HEK293T (cell line): ENCODE measurements at places on chromosomes 4 and X.
A peak's percentile ranks its signal among the peaks of the same experiment; 100 is the strongest.

GRCh38 chr4:96009427-96010119 is 169.7 kb downstream of the PDHA2 start:
- DNase-seq: no peak

DNA sequence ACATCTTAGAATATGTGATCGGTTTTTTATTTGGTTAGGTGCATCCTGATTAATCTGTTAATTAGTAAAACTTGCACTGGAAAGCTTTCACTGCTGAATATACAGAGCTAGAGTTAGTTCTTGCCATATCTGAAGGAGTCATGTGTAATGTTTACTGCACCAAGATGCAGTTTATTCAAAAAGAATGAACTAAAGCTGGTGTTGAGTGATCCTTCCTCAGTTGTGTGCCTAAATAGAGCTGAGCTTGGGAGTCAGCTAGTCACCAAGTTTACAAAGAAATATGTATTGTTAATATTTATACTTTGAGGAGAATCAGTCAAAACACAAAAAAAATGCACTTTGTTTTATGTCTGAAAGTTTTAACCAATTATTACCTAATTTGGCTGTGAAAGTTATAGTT is 54.1 kb upstream of the FHDC1 start:
- DNase-seq: no peak

GRCh38 chr4:139767168-139767567 is 101.5 kb downstream of the MGST2 start:
- DNase-seq: no peak

- no peak for DNase-seq
These were observed 828.3 kb downstream of the TECRL start for GRCh38 chr4:63580796-63581475.

DNA sequence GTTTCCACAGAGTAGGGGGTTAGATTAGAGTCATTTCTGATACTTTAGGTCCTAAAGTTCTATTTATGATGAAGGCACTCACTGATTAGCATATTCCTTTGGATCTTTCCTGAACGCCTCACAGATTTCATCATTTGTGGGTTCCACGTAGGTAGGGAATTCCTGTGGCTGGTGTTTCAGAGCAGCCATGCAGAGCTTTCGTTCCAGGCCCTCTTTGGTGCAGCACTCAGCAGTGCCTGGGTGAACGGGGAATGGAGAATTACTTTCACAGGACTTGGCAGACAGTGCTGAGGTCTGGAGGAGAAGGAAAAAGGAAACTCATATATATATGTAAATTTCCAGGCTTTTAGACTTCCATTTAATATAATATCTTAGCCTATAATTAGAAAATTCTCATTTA is 18.5 kb downstream of the GC start:
- DNase-seq: no peak

DNA sequence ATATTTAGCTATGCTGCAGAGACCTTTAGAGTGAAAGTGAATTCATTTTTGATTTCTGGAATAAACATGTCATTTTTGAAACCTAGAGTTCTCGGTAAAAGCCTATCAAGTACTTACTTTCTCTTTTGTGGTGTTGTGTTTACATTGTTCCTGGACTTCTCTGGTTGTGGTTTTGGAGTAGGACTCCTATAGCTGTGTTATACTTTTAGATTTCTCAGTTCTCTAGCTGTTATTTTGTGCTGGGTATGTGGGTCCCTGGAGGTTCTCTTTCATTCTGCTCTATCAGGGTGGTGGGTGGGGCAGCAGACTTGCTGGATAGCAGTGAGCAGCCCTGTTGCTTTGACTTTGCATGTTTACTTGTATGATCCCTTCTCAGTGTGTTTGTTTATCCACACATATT is 25.6 kb upstream of the MSMO1 start:
- DNase-seq: no peak

DNA sequence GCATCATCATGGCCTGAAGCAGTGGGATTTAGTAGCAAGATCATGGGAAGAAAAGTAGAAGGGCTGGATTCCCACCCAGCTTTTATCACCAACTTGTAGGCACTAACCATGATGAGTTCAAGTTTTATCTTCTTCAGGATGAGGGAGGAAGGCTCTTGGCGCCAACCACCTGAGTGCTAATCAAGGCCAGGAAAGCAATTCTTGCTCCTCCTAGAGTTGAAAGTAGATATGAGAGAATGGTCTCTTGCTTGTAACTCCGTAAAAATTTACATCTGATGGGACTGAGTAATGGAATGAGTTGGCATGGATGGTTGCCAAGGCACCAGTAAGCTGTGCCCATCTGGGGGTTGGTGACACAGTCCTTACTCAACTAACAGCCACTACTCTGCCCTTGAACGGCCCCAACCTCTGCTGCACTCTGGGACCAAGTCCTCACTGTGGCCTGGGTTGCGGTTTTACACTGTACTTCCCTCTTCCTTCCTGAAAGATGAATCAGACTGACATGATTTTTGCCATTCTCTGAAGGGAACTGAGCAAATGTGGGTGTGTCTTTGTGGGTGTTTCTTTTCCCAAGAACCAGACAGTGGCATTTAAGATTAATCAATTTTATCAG is 39.4 kb upstream of the NDP start:
- no peak for DNase-seq

DNA sequence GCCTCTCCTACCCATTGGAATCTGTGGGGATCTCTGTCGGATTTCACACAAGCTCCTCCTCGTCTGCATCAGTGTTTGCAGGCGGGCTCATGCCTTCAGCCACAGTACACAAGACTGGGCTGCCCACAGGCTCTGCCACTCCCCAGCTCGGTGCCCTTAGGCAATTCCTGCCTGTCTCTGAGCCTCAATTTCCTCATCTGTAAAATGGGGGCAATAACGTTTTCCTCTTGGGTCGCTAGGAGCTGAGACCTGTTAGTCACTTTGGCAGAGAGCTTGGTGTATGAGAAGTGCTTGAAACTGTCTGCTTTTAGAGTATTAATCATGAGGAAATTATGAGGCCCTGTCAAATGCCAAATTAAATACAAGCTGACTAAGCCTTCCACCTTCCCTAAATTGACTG is 27.6 kb upstream of the MSX1 start:
- DNase-seq: no peak

DNA sequence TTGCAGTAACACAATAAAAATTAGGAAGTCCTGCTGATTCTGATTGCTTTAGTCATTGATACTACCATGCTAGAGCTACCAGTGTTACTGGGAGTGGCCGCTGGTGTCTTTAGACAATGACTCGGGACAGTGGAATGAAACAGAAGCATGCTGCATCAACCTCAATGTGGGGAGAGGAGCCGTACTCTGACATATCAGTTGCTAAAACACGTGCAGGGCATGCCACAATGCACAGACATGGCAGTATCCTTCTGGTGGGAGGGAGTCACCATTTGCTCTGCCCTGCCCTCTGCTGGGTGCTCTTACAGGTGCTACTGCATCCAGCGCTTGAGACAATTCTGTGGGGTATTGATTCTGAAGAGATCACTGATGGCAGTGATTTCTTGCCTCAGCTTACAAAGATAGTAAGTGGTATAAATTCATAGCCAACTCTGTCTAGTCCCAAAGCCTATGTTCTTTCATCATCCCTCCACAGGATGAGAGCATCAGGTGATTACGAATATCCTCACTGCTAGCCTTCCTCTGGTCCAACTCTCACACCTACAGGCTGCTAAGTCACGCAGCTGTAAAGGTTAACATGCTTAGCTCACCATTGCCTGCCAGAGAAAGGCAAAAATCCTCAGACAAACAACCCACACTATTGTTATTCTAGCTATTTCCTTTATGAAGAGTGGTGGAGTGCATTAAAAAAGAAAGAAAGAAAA is 43.7 kb downstream of the NSG1 start:
- peak; percentile 81 for DNase-seq

DNA sequence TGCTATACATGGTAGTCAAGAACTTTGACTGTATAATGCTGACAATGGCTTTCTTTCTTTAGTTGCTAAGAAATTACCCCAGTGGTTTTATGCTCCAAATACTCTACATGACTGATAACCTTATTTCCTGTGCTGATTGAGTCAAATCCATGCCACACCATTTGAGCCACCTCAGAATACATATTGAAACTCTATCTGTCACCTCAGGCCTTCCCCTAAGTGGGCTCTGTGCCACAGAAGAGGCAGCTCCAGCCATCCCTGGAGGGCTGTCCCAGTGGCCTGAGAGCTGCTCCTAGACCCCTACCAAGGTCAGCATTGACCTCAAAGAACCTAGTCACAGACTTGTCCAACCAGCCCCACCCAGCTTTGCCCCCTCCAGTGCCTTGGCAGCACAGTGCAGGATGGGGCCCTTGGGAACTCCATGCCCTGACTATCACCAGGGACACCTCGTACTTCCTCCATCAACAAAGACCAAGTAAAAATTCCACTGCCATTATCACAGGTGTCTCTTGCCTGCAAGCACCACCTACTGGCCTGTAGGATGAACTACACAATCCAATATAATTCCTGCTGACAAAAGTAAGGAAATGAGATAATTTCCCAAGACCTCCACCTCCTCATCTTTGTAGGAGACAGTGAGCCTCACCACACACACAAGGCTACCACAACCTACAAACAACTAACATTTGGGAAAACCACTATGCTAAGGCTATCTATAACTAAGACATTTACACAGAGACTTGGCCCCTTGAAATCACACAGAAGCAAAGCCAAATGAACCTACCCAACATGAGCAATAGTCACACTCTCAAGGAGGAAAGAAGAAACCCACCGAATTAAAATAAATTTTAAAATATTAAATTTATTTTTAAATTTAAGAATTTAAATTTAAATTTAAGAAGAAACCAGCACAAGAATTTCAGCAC is 239.9 kb downstream of the NKX6-1 start:
- peak; percentile 18 for DNase-seq

- no peak for DNase-seq
These were observed 317.6 kb downstream of the BCOR start for GRCh38 chrX:39779952-39780783.

- no peak for DNase-seq
These were observed 28.4 kb upstream of the SLC10A7 start for GRCh38 chr4:146550161-146550560.

GRCh38 chrX:150536455-150537116 is 31.8 kb upstream of the MTM1 start:
- peak; percentile 58 for DNase-seq

DNA sequence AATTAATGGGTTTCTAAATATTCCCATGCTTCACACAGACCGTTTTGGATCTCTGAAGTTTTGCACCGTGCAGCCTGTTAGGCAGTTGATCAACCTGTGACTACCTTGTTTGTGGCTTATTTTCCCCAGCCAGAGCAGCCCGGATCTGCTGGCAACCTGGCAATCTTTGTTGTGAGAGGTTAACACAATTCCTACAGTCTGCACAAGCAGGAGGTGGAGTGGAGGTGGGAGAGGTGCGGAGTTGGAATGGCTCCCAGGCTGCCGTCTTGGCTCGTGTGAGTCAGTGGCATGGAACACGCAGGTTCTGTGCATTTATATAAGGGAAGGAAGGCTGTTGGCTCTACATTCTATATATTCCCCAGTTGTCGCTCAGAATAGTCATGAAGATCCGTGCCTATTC is 70.9 kb upstream of the STOX2 start:
- no peak for DNase-seq

GRCh38 chrX:150834695-150835094 is 63.8 kb downstream of the CD99L2 start:
- DNase-seq: no peak

- DNase-seq: no peak
These were observed 9.3 kb downstream of the MSMO1 start for GRCh38 chr4:165336743-165337142.

GRCh38 chrX:137482136-137482535 is 83.8 kb upstream of the ZIC3 start:
- no peak for DNase-seq

DNA sequence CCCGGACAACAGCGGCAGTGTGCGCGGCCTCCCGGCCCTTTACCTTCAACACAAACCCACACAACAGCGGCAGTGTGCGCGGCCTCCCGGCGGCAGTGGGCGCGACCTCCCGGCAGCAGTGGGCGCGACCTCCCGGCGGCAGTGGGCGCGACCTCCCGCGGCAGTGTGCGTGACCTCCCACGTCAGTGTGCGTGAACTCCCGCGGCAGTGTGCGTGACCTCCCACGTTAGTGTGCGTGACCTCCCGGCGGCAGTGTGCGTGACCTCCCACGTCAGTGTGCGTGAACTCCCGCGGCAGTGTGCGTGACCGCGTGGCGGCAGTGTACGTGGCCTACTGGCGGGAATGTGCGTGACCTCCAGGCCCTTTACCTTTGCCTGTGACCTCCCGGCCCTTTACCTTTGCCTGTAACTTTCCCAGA is 576.6 kb upstream of the FRG1 start:
- DNase-seq: no peak

GRCh38 chr4:82865592-82865991 is 25.4 kb downstream of the SEC31A start:
- DNase-seq: no peak

DNA sequence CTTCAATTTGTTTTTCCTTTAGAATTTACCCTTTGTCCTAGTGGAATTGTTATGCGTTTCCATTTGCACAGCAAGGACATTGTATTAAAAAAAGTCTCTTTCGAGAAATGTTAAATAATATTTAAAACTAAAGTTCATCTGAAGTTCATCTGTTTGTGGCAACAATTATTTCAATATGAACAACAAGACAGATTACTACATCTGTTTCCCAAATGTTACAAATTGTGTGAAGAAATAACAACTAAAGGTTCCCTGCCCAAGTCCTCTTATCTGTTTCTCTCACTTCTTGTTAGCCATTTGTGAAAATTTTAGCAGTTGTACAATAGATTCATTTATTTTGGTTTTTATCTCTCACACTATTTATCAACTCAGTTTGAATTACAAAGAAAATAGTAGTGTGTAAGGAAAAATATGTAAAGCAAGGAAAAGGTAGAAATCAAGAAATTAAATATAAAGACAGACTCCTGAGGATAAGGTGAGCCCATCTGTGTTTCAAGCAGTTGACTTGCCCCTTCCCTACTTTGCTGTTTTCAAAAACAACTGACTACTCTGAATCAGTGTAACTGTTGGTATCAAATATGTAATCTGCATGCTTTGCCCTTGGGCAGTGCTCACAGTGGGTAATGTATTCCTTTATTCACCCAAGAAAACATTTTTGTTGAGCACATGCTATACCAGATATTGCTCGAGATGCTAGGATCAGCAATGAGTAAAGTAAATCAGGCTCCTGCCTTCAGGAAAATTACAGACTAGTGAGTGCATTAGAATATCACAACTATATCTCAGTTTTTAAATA is 118.9 kb upstream of the PCDH7 start:
- DNase-seq: no peak

- no peak for DNase-seq
These were observed 109.3 kb downstream of the FAM53A start for GRCh38 chr4:1574601-1575417.

DNA sequence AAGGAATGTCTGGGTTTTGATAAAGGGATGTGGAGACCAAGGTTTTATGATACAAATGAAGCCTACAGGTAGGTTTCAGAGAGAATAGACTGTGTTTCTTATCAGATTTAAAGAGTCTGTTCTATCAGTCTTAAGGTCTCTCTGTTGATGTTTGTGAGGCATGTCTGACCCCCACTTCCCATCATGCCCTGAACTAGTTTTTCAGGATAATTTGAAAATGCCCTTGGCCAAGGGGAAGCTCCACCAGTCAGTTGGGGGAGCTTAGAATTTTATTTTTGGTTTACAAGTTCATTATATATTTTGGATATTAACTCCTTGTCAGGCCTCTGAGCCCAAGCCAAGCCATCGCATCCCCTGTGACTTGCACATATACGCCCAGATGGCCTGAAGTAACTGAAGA is 18.6 kb downstream of the C4orf51 start:
- no peak for DNase-seq

- DNase-seq: no peak
These were observed 30.3 kb upstream of the MAP3K15 start for GRCh38 chrX:19545651-19546050.
